B cell (primary cell): ENCODE measurements at places on chromosomes 1 and 21. TPM values are rescaled to one million over a fixed set of nuclear protein-coding genes. Genes with fewer than 3 reads are reported as not detected.
A peak's percentile ranks its signal among the peaks of the same experiment; 100 is the strongest.

DNA sequence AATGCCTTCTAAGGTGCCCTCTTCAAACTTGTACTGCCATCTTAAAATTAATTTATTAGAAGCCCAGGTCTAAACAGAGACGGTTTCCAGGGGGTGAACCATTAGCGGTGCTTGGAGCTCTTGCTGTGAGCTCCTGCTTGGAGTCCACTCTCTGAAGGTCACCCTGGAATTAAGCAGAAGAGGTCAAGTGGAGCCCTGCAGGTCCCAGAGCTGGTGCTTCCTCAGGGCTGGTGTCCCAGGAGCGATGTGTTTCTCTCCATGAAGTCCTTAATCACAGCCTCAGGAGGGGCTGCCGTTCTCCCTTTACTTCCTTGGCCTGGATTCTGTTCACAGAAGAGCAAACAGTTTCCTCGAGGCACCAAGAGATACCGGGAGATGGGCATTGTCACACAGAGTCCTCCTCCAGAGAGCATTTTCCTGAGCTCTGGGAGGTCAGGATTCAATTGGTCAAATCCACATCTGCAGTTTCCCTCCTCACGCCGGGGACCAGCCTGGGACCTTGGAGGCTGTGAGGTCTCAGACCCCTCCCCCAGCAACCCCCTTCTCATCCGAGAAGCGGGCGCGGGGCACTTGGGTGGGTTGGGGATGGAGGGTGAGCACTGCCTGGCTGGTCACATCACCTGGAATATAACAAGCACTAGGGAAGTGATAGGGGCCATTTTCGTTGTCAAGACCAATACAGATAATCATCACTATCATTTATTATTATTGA, 310.4 kb downstream of the AJAP1 start:
- DNase-seq: no peak

DNA sequence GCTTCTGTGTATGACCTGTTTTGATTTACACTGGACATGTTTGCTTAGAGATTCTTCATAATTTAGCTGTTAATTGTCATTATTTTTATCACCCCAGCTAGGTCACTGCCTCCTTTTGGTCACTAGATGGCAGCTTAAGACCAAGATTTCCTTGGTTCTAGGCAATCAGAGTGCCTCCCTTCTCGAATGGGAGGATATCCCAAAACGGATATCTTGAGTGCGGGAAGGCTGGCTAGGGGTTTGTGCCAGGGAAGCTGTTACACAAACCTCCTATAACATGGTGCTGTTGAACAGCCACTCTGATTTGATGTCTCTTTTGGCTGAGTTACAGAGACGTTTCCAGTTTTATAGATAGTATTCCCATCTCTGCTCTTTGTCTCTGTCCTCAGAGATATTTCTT, 283.5 kb downstream of the S1PR1 start:
- peak; percentile 55 for DNase-seq

- no peak for DNase-seq
These were observed 33.7 kb upstream of the NEK7 start for GRCh38 chr1:198123133-198123532.

DNA sequence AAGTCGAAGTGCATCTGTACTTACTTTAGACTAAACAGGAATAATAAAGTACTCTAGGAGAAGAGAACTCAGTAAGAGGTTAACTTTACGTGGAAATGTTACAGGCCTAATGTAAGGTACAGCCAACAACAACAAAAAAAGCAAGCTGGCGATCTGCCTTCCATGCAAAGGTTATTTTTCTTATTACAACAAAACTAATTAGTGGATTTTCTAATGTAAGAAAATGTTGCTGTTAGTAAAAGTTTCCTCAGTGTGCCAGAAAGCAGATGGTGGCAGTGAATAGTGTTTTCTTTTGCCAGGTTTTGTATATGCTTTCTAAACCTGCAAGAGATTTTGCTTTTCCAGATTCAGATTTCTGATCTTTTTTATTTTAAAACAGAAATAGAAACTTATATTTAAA, 179.2 kb downstream of the NFIA start:
- DNase-seq: no peak

The LRRC71 gene
- total RNA-seq: not detected in 2 replicates
